ENCODE measurements at places on chromosomes 11 and 22. TPM values are rescaled to one million over a fixed set of nuclear protein-coding genes. Genes with fewer than 3 reads are reported as not detected.
A peak's percentile ranks its signal among the peaks of the same experiment; 100 is the strongest.

The CNIH2 gene
- total RNA-seq: 1.1 TPM

The MICAL3 gene
- total RNA-seq: 32.1 TPM

The SLCO2B1 gene
- total RNA-seq: 13.1 TPM

The KRTAP5-8 gene
- total RNA-seq: not detected

The ACO2 gene
- 117 TPM for total RNA-seq

The MAPK8IP2 gene
- total RNA-seq: 0.47 TPM

The CYP2D6 gene
- total RNA-seq: 0.18 TPM

DNA sequence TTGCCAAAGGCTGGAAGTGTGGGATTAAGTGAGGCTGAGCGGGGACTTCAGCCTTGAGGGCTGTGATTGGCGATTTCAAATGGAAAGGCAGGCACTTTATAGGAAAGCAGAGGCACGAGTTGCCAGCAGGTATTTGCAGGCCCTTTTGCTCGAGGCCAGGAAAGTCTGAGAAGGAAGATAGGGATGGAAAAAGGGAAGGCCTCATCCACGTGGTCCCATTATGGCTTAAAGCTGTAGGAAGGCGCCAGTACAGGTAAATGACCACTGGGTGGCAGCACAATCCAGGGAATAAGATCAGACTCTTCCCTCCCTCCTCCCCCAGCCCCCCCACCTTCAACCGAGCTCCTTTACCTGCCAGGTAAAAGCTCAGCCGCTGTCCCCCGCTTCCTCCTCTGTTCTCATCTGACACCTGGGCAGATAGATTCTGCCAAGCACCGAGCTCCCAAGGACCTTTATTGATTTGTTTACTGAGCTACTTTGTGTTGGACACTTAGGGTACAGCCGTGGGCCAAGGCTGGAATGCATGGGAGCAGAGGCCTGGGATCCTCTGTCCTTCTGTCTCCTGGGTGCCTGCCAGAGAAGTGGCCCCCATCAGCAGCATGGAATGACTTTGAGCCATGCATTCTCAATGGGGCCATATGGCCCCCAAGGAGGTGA lies 7.5 kb downstream of the P2RX3 start:
- no peak overlapping the region for H3K27ac ChIP-seq
- H3K4me3 ChIP-seq: no peak overlapping the region
- no peaks in the 10 kb centered on the region for H3K36me3 ChIP-seq
- DNase-seq: peak; percentile 87
- no peaks in the 10 kb centered on the region for H3K27me3 ChIP-seq

DNA sequence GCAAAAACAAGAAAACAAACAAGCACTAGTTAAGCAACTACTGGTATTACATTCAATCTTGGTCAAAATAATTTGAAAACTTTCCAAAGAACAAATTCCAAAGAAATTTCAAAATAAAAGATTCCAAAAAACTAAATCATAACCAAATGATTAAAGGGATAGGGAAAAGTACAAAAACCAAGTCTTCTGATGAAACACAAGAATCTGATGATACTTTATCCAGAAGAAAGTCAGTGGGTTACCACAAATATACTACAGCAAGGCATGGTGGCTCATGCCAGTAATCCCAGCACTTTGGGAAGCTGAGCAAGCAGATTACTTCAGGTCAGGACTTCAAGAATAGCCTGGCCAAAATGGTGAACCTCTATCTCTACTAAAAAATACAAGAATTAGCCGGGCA lies 59.1 kb downstream of the NUP98 start:
- DNase-seq: no peak
- no peak overlapping the region for H3K4me3 ChIP-seq
- no peak overlapping the region for H3K27ac ChIP-seq
- H3K4me1 ChIP-seq: no peaks in the 10 kb centered on the region

GRCh38 chr22:39459681-39460080 lies 2.9 kb downstream of the MGAT3 start:
- H3K4me1 ChIP-seq: peaks cover 31% of the 10 kb centered on the region
- H3K36me3 ChIP-seq: no peaks in the 10 kb centered on the region
- no peak overlapping the region for H3K4me3 ChIP-seq
- H3K27ac ChIP-seq: no peak overlapping the region

- no peak overlapping the region for H3K4me3 ChIP-seq
- no peak overlapping the region for H3K27ac ChIP-seq
- no peaks in the 10 kb centered on the region for H3K4me1 ChIP-seq
- no peaks in the 10 kb centered on the region for H3K36me3 ChIP-seq
- DNase-seq: no peak
These were observed 10.4 kb upstream of the CELSR1 start for GRCh38 chr22:46547883-46548244.

GRCh38 chr11:111230122-111230465 lies 15.4 kb upstream of the POU2AF2 start:
- H3K4me3 ChIP-seq: no peak overlapping the region
- DNase-seq: no peak
- no peak overlapping the region for H3K27ac ChIP-seq
- H3K4me1 ChIP-seq: no peaks in the 10 kb centered on the region

- no peaks in the 10 kb centered on the region for H3K4me1 ChIP-seq
- H3K27ac ChIP-seq: no peak overlapping the region
- H3K36me3 ChIP-seq: no peaks in the 10 kb centered on the region
- DNase-seq: no peak
These were observed 387.6 kb upstream of the DDI1 start for GRCh38 chr11:103648670-103649400.

- no peaks in the 10 kb centered on the region for H3K27me3 ChIP-seq
- peak overlapping the region; percentile 93 for H3K27ac ChIP-seq
- peak overlapping the region; percentile 96 for H3K4me3 ChIP-seq
- H3K4me1 ChIP-seq: peaks cover 38% of the 10 kb centered on the region
These were observed 1.2 kb downstream of the BET1L start for GRCh38 chr11:206002-206384.

GRCh38 chr22:39475337-39475736 lies 18.5 kb downstream of the MGAT3 start:
- H3K27ac ChIP-seq: no peak overlapping the region
- H3K27me3 ChIP-seq: no peaks in the 10 kb centered on the region
- peaks cover 78% of the 10 kb centered on the region for H3K4me1 ChIP-seq
- no peak for DNase-seq
- no peak overlapping the region for H3K4me3 ChIP-seq

- no peak overlapping the region for H3K27ac ChIP-seq
- peaks cover 5% of the 10 kb centered on the region for H3K4me1 ChIP-seq
- peaks cover 64% of the 10 kb centered on the region for H3K27me3 ChIP-seq
- H3K4me3 ChIP-seq: no peak overlapping the region
- DNase-seq: no peak
These were observed 5.3 kb downstream of the FXYD6 start for GRCh38 chr11:117871160-117871559.

GRCh38 chr11:120067438-120068113 lies 70.3 kb downstream of the TRIM29 start:
- DNase-seq: no peak
- H3K4me1 ChIP-seq: no peaks in the 10 kb centered on the region

DNA sequence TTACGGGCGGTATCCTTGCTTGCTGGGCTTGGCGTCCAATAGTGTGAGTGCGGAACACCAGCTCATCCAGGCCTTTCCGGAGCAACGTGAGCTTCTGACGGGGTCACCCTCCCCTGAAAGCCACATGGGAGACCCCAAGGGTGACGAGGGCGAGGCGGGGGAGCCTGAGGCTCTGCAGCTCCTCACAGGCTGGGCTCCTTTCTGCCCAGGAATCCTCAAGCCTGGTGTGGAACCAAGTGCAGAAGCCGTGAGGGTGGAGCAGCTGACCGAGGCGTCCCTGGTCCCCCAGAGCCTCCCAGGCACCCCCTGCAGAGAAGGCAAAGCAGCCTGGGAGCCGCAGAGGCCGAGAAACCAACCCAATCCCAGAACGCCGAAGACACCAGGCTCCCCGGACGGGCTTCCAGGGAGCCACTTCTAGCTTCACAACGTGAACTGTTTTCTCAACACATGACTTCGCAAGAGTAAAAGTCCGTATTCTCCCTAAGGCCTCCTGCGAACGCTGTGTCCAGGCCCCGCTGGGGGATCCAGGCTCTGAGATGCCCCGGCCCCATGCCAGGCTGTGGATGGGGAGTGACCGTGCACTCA lies 530.3 kb downstream of the BRD1 start:
- H3K4me1 ChIP-seq: no peaks in the 10 kb centered on the region
- no peaks in the 10 kb centered on the region for H3K36me3 ChIP-seq
- no peak overlapping the region for H3K4me3 ChIP-seq
- peaks cover 39% of the 10 kb centered on the region for H3K27me3 ChIP-seq

DNA sequence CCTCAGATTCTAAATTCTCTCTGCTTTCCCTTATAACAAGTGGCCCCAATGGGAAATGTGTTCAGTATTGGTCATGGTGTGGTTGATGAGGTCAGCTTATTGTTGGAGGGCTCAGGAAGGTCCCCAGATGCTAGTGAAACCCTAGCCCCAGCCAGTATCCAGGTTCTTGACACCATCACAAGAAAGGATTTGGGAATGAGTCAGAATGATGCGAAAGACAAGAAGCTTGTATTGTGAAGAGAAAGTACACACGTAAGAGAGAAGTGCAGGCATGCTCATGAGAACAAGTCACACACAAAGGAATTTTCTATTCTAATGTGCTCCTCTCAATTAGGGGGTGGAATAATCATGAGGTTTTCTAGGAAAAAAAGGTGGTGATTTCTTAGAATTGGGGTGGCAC lies 34.9 kb upstream of the TRPC6 start:
- no peaks in the 10 kb centered on the region for H3K4me1 ChIP-seq
- H3K4me3 ChIP-seq: no peak overlapping the region
- H3K27me3 ChIP-seq: no peaks in the 10 kb centered on the region
- no peaks in the 10 kb centered on the region for H3K36me3 ChIP-seq

GRCh38 chr11:24421766-24422165 lies 75.1 kb upstream of the LUZP2 start:
- no peak overlapping the region for H3K4me3 ChIP-seq
- no peak overlapping the region for H3K27ac ChIP-seq
- H3K4me1 ChIP-seq: no peaks in the 10 kb centered on the region
- DNase-seq: no peak

- peaks cover 2% of the 10 kb centered on the region for H3K4me1 ChIP-seq
- H3K4me3 ChIP-seq: no peak overlapping the region
- no peaks in the 10 kb centered on the region for H3K27me3 ChIP-seq
- H3K36me3 ChIP-seq: peaks cover 79% of the 10 kb centered on the region
- H3K27ac ChIP-seq: no peak overlapping the region
- DNase-seq: no peak
These were observed 12.2 kb downstream of the HPS5 start for GRCh38 chr11:18309691-18310090.

DNA sequence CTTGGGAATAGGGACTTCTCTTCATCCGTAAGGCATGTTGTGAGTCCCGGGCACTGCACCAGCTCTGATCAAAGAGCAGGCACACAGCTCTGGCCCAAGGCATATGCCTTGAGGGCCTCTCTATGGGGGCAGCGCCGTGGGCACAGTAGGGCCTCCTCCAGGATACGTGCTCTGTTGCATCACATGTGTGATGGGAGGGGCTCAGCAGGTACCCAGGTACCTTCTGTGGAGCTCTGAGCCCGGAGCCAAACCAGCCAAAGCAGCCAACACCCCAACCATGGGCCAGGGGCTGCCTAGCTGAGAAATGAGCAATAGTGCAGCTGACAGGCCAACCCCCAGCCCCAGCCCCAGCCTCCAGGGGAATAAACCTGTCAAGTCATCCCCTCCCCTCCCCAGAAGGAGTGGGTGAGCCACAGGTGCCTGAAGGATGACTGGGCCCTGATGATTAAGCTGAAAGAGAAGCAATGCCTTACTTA lies 79.7 kb upstream of the SHISAL1 start:
- H3K4me1 ChIP-seq: no peaks in the 10 kb centered on the region
- DNase-seq: no peak
- no peaks in the 10 kb centered on the region for H3K27me3 ChIP-seq
- H3K4me3 ChIP-seq: no peak overlapping the region
- no peaks in the 10 kb centered on the region for H3K36me3 ChIP-seq
- no peak overlapping the region for H3K27ac ChIP-seq

GRCh38 chr11:13339195-13340153 lies 61.9 kb downstream of the BMAL1 start:
- H3K27ac ChIP-seq: no peak overlapping the region
- H3K4me1 ChIP-seq: peaks cover 7% of the 10 kb centered on the region
- no peak overlapping the region for H3K4me3 ChIP-seq
- DNase-seq: peak; percentile 26
- no peaks in the 10 kb centered on the region for H3K36me3 ChIP-seq
- H3K27me3 ChIP-seq: no peaks in the 10 kb centered on the region

DNA sequence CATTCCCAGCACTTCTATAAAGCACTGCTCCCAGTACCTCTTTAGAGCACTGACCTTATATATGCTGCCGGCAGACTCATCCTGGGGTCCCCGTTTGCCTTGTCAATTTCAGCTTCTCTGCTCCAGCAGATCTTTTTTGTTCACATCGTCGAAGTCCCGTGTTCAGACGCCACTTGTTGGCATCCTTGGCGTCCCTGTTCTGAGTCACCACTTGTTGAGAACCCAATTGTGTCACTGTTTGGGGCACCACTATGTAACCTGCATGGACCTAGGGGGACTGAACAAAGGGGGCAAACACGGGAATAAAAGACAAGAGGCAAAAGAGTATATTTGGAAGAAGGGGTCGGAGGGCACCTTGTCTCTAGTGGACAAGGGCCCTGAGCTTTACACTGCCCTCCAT lies 25.5 kb downstream of the OR10A6 start:
- H3K27ac ChIP-seq: no peak overlapping the region
- no peaks in the 10 kb centered on the region for H3K4me1 ChIP-seq
- H3K4me3 ChIP-seq: no peak overlapping the region

GRCh38 chr11:81278991-81279390 lies 1454.7 kb downstream of the FAM181B start:
- H3K36me3 ChIP-seq: no peaks in the 10 kb centered on the region
- no peak overlapping the region for H3K27ac ChIP-seq
- no peaks in the 10 kb centered on the region for H3K27me3 ChIP-seq

- DNase-seq: no peak
- H3K4me3 ChIP-seq: no peak overlapping the region
- no peaks in the 10 kb centered on the region for H3K4me1 ChIP-seq
- no peak overlapping the region for H3K27ac ChIP-seq
- no peaks in the 10 kb centered on the region for H3K36me3 ChIP-seq
These were observed 381.7 kb downstream of the DCDC1 start for GRCh38 chr11:30987819-30988218.

DNA sequence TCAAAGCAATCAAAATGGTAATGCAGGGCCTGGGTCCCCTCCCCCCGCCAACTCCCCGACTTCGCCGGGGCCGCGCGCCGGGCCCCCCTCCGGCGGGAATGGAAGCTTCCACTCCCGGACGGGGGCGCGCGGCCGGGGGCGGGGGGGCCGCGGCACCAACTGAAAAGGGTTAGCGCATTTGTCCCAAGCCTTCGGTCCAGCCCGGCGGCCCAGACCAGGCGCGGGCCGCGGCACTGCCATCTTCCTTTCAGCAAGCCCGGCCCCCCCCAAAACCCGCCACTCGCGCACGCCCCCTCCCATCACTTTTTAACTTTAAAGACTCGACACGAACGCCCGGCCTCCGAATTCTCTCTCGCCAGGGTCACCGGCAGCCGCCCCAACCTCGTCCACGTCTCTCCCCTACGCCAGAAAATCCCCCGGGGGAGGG lies 2.8 kb downstream of the PHF21B start:
- no peak for DNase-seq
- no peaks in the 10 kb centered on the region for H3K36me3 ChIP-seq
- no peak overlapping the region for H3K4me3 ChIP-seq
- H3K4me1 ChIP-seq: no peaks in the 10 kb centered on the region

GRCh38 chr11:18322818-18323570 lies 627 bp downstream of the GTF2H1 start:
- peak; percentile 27 for DNase-seq
- peak overlapping the region; percentile 59 for H3K4me3 ChIP-seq
- peaks cover 37% of the 10 kb centered on the region for H3K36me3 ChIP-seq
